Urinary bladder (tissue), 4 donors: ENCODE measurements at places on chromosomes 13 and 19.
A peak's percentile ranks its signal among the peaks of the same experiment; 100 is the strongest.

DNA sequence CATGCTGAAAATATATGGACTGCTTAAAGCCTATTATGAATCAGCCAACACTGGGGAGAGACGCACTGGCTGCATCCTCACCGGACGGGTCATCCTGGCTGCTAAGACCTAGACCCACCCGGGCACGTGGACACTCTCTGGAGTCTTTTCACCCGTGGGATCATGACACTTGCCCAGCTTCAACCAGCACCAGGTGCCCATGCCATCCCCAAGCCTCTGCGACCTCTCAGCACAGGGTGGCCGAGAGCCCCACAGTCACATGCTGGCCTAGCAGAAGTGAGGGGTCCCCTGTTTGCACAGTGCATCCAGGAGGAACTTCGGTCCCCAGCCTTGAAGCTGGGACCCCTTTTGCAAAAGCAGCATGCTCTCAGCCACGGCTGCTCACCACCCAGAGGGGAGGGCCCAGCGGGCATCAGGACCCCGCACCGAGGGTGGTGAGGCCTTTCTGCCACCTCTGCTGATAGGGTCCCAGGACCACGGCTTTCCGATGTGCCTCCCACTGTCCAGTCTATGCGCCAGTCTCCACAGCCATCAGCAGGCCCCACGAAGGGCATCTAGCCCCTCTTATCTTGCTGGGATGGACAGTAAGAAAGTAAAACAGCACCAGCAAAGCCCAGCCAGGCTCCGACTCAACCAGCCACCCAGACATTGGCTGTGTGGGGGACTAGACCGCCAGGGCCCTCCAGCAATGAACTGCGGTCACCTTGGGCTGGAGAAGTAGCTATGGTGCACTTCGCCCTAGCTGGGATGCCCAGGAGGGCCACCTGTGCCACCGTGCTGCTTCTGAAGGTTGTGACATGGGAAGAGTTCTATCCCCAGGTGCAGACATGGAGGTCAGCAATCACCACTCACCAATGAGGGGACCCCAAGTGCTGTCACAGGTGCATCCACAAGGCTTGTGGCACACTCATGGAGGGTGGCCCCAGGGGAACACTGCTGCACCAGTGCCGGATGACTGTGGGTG lies 73.1 kb downstream of the CEBPG start:
- no peak for DNase-seq

GRCh38 chr19:40235238-40236025 lies 8.9 kb upstream of the CCNP start:
- no peak for DNase-seq

GRCh38 chr19:1040476-1041271 lies 767 bp downstream of the ABCA7 start:
- no peak for DNase-seq

- no peak for DNase-seq
Observed at GRCh38 chr19:18800636-18801035, 9.5 kb upstream of the COMP start.

- peak; percentile 20 for DNase-seq
Observed at GRCh38 chr13:29369060-29369743, 226.3 kb downstream of the SLC7A1 start.

DNA sequence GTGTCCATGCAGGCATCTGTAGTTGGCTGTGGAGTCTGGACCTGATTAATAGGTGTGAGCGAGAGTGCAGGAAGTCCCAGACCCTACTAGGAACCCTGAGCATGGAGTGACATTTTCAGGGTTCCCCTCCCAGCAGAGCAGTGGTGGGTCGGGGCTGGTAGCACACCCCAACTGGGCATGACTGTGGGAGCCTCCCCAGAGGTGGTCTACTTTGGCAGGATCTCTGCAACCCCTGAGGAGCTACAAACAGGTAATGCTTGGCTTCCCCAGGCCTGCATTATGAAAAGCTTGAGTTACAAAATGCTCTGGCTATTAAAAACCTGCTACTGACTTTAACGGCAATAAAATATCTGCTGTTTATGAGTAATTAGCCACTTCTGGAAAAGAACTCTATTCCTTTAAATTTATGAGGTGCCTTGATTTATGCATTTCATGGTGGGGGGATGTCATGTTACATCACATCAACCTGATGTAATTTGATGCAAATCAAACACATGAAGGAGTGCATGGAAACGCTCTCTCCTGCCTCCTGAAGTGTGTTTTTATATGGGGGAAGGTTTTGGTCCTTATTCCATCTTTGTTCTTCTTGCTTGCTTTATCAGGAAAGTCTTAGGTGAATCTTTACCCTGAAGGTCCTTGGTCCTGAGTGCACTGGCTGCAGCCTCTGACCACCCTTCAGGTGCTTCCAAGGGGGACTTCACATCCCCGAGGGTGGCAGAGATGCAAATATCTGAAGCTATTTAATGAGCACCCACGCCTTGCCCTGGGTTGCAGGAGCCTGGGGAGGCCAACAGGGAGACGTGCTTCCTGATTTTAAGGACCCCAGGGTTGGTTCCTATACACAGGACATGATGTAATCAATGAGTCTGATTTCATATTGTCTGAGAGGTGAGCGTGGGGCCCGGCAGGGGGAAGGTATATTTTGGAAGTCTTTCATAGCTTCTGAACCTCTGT lies 54.0 kb downstream of the ZNF536 start:
- no peak for DNase-seq

DNA sequence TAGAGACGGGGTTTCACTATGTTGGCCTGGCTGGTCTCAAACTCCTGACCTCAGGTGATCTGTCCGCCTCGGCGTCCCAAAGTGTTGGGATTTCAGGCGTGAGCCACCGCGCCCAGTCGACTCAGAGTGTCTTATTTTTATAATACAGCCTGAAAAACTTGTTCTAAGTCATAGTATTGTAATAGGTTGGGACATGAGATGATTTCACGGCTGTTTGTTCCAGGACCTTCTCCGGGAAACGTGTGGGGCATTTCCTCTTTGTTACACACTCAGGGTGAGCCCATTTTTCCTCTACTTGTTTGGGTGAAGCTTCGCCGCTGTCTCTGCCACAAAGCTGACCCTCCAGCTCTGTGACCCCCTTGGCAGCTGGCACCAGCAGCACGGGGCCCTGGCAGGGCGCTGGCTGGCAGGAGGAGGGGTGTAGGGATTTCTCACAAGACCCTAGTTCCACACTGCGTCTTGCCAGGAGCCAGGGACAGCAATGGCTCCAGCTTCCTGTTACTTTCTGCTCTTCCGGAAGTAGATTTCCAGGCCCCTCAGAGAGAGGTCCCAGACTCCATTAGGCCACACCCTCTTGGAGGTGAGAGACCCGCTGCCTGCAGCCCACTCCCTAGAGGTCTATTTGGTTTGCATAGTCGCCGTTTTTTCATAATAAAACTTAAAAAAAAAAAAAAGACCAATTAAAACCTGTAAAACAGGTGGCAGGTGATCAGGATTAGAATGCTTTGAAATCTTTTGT lies 15.6 kb downstream of the FGF21 start:
- no peak for DNase-seq

DNA sequence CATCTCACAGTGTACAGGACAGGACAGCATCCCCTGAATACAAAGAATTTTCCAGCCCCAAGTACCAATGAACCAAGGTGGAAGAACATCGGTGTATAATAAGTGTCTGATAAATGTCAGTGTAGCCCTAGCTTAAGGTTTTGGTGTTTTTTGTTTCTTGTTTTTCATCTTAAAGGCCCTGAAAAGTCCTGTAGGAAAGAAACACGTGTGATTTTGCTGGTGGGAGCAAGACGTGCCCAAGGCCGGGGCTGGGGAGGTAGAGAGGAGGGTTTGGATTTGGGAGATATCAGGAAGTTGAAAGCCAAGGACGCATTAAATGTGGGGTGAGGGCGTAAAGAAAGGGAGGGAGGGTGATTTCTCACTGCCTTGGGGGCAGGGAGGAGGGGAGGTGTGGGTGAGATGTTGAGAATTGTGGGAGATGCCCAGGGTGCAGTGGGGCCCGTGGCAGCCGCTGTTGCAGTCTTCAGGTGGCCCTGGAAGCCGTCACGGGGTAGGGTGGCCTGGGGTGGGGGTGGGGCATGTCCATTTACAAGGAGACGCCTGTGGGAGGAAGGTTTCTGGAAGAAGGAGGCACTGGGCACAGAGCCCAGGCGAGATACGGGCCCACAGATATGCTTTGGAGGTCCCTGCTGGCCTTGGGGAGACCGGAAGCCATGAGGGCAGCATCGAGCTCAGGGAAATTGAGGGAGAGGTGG lies 6.7 kb downstream of the CAMSAP3 start:
- no peak for DNase-seq
